ENCODE measurements at places on chromosomes 1 and 21. TPM values are rescaled to one million over a fixed set of nuclear protein-coding genes. Genes with fewer than 3 reads are reported as not detected.

LIPI gene
- total RNA-seq, result not detected

CYP4X1 gene
- under 0.01 TPM for total RNA-seq

FAM72B gene
- total RNA-seq, result 0.28 TPM

EFNA3 gene
- 3.1 TPM for total RNA-seq

TEKT2 gene
- total RNA-seq, result 0.28 TPM

SAMSN1 gene
- total RNA-seq, result not detected

LRIG2 gene
- 8.2 TPM for total RNA-seq
